CD8-positive, alpha-beta memory T cell (primary cell): ENCODE measurements at places on chromosomes 16 and 17. TPM values are rescaled to one million over a fixed set of nuclear protein-coding genes. Genes with fewer than 3 reads are reported as not detected.

DNA sequence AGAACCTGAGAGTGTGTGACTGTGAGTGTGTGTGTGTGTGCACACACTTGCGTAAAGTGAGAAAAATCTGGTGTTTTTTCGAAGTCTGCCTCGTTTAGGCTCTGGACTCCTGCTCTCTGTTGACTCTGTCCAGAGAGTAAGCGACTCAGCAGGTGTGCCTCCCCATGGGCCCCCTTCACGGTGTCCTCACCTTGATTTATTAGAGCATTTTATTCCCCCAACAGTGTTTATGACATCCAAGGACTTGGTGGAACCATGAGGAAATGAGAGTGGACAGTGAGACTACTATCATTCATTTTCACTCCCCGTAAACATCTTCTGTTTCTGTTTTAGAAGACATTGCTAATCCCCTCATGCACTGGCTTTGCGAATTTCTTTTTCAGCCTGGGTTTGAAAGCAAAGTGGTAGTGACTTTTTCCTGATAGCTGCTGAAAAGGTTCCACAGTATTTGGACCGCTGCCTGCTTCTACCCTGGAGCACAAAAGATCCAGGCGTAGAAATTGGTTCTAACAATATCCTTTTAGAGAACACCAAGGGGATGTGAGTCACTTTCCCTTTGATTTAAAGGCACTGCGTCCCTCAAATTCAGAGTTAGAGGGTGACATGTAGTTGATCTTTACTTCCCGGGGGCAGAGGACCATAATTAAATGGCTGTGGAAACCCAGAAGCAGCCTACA lies 218.2 kb downstream of the WWOX start:
- H3K4me1 ChIP-seq, result no peaks in the 10 kb centered on the region
- no peaks in the 10 kb centered on the region for H3K36me3 ChIP-seq
- H3K4me3 ChIP-seq, result no peak overlapping the region
- DNase-seq, result no peak

GRCh38 chr17:46922487-46922803 lies 515 bp upstream of the GOSR2 start:
- DNase-seq, result no peak
- peak overlapping the region; percentile 72 for H3K4me3 ChIP-seq
- H3K4me1 ChIP-seq, result peaks cover 36% of the 10 kb centered on the region
- peak overlapping the region; percentile 90 for H3K27ac ChIP-seq
- H3K36me3 ChIP-seq, result no peaks in the 10 kb centered on the region

DNA sequence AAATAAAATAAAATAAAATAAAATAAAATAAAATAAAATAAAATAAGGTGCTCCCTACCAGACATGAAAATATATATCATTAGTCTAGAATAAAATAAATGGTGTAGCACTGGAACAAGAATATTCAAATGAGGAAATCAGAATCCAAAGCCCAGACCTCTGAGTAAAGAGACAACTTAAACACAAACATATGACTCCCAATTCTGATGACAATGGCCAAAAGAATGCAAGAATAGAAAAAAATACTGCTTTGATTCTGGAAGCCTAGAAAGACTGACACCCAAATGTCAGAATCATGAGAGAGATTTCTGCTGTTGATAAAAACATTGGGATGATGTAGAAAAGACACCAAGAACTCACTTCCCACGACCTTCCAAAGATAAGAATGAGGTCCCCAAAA lies 27.9 kb downstream of the MYOCD start:
- no peak for DNase-seq
- no peaks in the 10 kb centered on the region for H3K27me3 ChIP-seq
- H3K4me3 ChIP-seq, result no peak overlapping the region
- no peak overlapping the region for H3K27ac ChIP-seq
- no peaks in the 10 kb centered on the region for H3K4me1 ChIP-seq

- H3K27ac ChIP-seq, result no peak overlapping the region
- no peaks in the 10 kb centered on the region for H3K4me1 ChIP-seq
- DNase-seq, result no peak
- H3K4me3 ChIP-seq, result no peak overlapping the region
- no peaks in the 10 kb centered on the region for H3K36me3 ChIP-seq
These were observed 49.1 kb upstream of the TANC2 start for GRCh38 chr17:62916684-62917571.

Gene KRT17
- 0.35 TPM for total RNA-seq

DNA sequence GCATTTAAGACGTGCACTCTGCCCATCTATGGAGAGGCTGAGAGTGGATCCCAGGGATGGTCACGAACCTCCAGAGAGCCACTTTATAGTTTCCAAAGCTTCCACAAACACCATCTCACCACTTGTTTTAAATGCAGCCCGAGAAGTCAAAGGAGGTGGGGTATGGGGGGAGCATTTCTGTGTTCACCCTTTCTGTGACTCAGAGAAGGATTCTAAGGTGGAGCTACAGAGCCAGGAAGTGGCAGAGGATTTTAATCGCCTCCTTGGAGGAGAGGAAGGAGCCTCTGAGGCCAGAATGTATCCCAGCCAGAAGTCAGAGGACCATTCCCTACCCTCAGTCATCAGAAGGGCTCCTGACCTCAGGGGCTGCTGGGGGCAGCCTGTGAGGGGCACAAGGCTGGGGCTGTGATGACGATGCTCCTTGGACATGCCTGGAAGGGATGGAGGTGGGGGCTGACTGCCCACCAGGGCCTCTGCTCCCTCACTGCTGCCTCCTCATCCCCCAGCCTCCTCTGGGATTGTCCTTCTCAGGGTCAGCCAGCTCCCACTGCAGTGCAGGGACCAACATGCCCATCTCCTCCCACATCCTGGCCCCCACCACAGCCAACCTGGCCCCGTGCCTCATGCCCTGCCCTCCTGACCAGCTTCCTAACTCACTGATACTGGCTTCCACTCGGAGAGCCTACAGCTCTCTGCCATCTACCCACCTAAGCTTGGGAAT lies 2.8 kb downstream of the XYLT2 start:
- no peaks in the 10 kb centered on the region for H3K36me3 ChIP-seq
- H3K27me3 ChIP-seq, result no peaks in the 10 kb centered on the region
- no peak for DNase-seq
- peaks cover 22% of the 10 kb centered on the region for H3K4me1 ChIP-seq
- H3K27ac ChIP-seq, result no peak overlapping the region

GRCh38 chr17:50322271-50322670 lies 23.7 kb upstream of the XYLT2 start:
- no peak overlapping the region for H3K4me3 ChIP-seq
- H3K27me3 ChIP-seq, result no peaks in the 10 kb centered on the region
- no peaks in the 10 kb centered on the region for H3K36me3 ChIP-seq
- H3K4me1 ChIP-seq, result no peaks in the 10 kb centered on the region
- H3K27ac ChIP-seq, result no peak overlapping the region

GRCh38 chr17:43373356-43373755 lies 25.4 kb upstream of the ARL4D start:
- H3K4me3 ChIP-seq, result no peak overlapping the region
- H3K27ac ChIP-seq, result no peak overlapping the region
- no peaks in the 10 kb centered on the region for H3K27me3 ChIP-seq
- no peak for DNase-seq
- peaks cover 8% of the 10 kb centered on the region for H3K4me1 ChIP-seq
- no peaks in the 10 kb centered on the region for H3K36me3 ChIP-seq

Gene CACNA1H
- total RNA-seq, result 0.42 TPM

Gene CCDC200
- not detected for total RNA-seq

GRCh38 chr17:61294777-61295176 lies 104.9 kb upstream of the TBX2 start:
- no peak overlapping the region for H3K27ac ChIP-seq
- no peak overlapping the region for H3K4me3 ChIP-seq
- H3K27me3 ChIP-seq, result no peaks in the 10 kb centered on the region
- H3K4me1 ChIP-seq, result no peaks in the 10 kb centered on the region

DNA sequence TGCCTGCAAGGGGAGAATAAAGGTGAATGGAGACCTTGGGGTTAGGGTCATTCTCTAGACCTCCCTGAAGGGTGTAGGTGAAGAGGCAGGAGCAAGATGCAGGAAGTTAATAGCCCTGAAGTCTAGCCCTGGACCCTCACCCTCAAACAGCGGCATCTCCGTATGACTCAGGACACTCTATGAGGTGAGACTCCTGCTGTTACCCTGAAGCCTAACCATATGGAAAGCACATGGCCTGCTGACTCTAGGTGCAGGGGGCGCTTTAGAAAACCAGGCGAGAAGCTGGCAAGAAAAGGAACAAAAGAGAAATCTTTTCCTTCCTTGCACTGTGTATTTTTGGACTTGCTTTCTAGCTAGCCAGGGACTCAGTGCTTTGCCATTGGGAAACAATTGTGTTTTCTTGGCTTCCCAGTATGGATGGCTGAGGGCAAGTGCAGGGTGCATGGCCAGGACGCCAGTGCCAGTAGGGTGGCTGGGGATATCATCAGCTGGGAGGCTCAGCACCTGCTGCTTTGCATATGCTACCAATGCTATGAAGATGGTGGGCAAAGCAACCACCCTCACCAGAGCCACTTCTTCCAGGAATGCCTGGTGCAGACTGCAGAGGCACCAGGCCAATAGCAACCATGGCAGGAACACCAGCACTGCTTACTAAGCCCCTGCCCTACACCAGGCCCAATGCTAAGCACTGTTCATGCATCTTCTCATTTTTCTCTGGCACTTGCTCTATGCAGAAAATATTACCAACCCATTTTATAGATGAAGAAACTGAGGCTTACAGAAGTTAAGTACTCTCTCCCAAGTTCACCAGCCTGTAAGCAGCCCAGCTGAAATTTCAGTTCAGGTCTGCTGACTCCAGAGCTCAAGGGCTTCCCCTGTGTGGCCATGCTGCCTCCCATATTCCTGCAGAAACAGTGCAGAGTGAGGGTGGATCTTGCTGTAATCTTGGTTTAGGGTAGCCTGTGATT lies 425.1 kb downstream of the SLC39A11 start:
- H3K4me1 ChIP-seq, result no peaks in the 10 kb centered on the region
- no peak overlapping the region for H3K27ac ChIP-seq
- no peak overlapping the region for H3K4me3 ChIP-seq
- no peaks in the 10 kb centered on the region for H3K36me3 ChIP-seq
